Suppressor macrophage (primary cell): ENCODE measurements at places on chromosomes 2 and 18.

DNA sequence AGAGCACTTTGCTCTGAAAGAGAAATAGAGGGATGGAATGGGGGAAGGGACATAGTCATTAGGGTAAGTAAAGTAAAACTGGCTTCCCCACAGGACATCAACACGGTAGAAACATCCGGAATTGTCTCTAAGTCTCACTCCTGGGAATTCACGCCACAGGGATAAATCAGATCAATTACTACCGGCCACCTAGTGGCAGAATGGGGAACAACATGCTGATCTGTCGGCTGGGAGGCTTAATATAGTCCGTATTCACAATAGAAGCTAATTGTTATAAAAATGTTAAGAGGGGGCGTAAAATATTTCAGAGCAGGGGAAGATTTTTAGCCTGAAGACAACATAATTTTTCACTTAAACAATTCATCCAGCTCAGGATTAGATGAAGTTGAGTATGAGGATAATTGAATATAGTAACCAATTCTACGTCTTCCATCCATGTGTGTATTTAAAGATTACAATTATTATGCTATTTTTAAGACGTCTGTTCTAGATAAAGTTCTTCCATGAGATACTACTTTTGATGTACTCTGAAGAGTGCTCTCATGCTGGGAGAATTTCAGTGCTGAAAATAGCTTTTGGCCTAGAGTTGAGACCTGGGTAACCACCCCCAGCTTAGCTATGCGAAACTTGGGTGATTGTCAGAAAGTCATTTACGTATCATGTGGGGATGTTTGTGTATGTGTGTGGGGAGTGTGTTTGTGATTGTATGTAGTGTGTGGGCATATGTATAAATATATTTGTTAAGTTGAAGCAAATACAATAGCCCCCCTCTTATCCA lies 65.7 kb downstream of the LRRTM1 start:
- DNase-seq: peak; percentile 32

GRCh38 chr2:124708661-124709060 lies 683.6 kb downstream of the CNTNAP5 start:
- no peak for DNase-seq

GRCh38 chr2:237403024-237403882 lies 10.7 kb downstream of the COL6A3 start:
- DNase-seq: no peak

- DNase-seq: no peak
Observed at GRCh38 chr18:34921811-34922385, 119.3 kb upstream of the MAPRE2 start.

- DNase-seq: no peak
Observed at GRCh38 chr2:145845207-145845894, 1325.4 kb upstream of the ZEB2 start.

DNA sequence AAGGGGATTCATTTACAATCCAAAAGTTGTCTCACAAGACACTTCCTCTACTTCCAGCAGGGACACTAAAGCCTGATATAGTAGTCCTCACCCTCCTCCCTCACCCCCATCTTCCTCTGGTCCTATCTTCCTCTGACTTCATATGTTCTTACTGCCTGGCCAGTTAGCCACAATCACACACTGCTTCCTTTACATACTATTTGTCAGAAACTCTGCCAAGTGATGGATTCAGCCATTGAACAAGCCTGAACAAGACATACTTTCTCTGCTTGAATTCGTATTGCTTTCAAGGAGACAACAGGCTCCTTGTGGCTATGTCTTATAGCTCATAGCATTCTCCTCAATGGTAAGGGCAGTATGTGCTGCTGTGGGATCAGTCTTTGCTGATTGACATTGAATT lies 672.2 kb downstream of the BCL11A start:
- no peak for DNase-seq

GRCh38 chr2:217776631-217777030 lies 226.2 kb downstream of the TNS1 start:
- DNase-seq: no peak

DNA sequence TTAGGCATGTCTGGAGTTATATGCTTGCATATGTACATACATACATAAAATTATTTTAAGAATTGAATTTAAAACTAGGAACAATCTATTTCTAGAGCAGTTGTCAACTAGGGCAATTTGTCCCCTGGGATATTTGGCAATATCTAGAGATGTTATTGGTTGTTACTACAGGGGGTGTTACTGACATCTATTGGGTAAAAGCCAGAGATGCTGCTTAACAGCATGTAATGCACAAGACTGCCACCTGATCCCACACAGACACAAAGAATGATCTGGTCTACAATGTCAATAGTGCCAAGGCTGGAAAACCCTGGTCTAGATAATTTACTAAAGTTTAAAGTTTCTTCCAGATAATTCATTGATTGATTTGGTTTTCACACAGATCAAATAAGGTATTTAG lies 185.3 kb downstream of the NYAP2 start:
- DNase-seq: no peak

GRCh38 chr2:4995466-4995865 lies 696.7 kb upstream of the SOX11 start:
- no peak for DNase-seq

- DNase-seq: no peak
Observed at GRCh38 chr2:146489386-146489785, 1355.4 kb upstream of the ACVR2A start.
